ENCODE measurements at places on chromosomes 2 and 18. TPM values are rescaled to one million over a fixed set of nuclear protein-coding genes. Genes with fewer than 3 reads are reported as not detected.

FBXO41 gene
- total RNA-seq, result 0.25 TPM

MAPK4 gene
- not detected for total RNA-seq

POTEC gene
- total RNA-seq, result not detected

C18orf54 gene
- 6.9 TPM for total RNA-seq

MAB21L4 gene
- not detected for total RNA-seq

CD207 gene
- under 0.01 TPM for total RNA-seq

VSNL1 gene
- total RNA-seq, result not detected

ACADL gene
- total RNA-seq, result not detected

All from dermis microvascular lymphatic vessel endothelial cell (primary cell).